Activated CD4-positive, alpha-beta T cell treated with anti-CD3 and anti-CD28 coated beads for 1 hour (primary cell): ENCODE measurements at places on chromosomes 7 and 10.

DNA sequence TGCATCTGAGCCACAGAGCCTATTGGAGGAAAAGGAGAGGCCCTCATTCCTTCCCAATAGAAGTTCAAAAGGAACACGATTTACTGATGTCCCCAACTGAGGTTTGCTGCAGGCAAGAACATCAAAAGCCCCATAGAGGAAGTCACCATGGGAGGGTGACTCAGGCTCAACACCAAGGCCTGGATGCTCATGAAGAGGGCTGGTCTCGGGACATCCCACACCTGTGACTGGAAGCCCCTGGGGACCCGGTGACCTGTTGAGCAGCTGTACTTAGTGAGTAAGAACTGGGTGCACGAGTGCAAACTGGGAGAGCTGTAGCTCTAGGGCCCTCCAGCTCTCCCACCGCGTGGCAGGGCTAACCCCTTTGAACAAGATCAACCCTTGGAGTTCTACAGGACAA is 38.0 kb downstream of the CYTH3 start:
- no peak for DNase-seq

DNA sequence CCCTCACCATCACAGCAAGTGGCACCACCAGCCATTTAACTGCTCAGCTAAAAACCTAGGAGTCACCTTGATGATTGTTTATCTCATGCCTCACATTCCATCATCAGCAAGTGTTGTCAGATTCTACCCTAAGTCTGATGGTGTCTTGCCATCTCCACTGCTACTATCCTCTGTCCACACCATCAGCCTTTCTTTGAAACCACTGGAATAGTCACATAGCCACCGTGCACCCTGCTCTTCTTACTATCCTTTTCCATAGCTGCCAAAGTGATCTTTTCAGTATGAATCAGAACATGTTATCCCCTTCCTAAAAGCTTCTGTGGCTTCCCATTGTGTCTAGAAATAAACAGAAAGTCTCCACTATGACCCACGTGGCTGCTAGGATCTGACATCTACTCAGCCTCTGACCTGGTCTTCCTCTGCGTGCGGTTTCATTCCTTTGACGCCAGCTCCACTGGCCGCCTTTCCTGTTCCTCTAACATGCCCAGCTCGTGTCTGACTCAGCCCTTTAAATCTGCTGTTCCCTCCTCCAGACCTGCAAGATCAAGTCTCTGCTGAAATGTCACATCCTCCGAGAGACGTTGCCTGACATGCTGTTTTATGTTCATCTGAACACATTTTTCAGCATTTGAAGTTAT is 16.5 kb upstream of the CHN2 start:
- no peak for DNase-seq

DNA sequence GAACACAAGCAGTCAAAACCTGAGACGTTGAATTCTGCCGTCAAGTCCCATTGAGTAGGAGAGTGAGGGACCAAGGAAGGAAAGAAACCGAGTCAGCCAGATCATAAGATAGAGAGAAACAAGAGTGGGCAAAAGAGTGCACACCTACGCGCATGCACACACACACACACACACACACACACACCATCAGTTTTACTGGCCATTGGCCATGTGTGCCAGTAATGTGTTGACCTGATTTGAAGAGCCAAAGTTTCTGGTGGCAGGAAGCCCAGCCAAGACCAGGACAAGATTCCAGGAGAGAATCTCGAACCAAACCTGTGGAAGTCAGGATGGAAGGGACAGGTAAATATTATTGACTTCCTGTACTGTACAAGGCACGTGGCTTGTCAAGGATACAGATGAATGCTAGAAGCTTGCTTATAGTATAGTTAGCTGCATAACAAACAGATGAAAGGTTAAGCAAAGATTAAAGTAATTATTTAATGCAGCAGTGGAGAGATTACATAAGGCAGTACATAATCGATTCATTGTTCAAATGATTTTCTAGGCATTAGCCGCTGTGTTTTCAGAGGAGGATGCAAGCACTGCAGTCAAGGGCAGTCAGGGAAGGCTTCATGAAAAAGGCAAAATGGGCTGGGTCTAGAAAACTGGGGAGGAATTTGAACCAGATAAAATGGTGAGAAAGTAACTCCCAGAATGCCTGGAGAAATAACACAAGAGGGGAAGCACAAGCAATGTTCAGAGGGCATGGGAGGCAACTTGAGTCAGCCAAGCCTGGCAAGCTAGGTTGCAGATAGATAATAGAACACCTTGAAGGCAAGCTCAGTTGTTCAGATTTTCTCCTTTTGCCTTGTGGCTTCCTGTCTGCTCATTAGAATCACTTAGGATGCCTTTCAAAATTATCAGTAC is 2.7 kb upstream of the HYCC1 start:
- DNase-seq, result no peak

GRCh38 chr7:10644849-10645248 is 328.8 kb upstream of the PHF14 start:
- DNase-seq, result no peak

- no peak for DNase-seq
These were observed 23.7 kb downstream of the EPHB4 start for GRCh38 chr7:100803398-100804161.
